Stimulated activated CD8-positive, alpha-beta memory T cell treated with anti-CD3 and anti-CD28 coated beads, Interleukin-2, amount 100 ng/mL, for 1 hour (primary cell): ENCODE measurements at places on chromosomes 16 and 17.

DNA sequence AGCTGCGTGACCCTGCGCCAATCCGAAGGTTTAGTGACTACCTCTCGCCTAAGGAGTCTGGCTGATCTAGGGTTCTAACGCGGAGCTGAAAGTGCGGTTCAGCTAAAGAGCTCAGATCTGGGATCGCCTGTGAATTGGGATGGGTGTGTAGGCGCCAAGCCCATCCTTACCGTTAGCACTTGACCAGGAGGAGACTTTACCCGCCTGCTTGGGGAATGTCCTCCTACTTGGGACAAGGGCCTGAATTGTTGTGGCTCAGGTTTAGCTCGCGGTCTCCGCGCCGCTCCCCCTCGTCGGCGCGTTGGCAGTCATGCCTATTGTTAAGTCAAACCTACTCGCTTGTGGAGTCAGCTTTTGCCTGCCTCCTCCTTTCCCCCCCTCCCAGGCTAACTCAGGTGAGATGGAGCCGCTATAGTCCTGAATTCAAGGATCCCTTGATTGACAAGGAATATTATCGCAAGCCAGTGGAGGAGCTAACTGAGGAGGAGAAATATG, 480 bp downstream of the MRPS7 start:
- DNase-seq: no peak

DNA sequence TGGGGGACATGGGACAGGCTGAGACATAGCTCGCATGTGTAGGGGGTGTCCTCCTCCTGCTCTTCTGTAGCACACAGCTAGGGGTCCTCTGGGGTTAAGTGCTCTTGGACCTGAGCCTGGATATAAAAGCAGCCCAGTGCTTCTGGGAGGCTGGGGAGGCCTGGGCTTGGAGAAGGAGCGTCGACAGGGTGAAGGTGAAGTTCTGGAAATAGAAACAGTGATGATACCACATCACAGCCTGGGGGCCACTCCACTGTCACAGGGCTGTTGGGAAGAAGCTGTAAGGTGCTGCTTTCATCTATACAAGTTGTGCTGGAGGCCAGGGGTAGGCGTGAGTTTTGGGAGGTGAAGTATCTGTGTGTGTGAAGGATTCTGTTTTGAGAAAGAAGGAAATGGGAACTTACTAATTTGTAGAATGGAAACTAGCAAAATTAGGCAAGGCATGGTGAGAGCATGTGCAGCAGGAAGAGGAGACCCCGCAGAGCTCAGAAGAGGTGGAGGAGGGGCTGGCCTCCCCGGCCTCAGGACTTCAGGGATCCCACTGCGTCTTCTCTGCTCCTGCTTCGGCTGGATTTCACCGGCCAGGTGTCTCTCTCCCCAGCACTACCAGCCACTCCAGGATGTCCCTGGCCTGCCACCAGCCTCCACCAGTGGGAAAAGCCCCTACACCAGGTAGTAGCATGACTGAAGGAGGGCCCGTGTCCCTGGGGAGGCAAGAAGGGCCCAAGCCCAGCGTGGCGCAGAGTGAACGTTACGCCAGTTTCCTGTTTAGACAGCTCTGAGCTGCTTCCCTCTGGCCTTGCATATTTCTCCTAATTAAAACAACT, 19.4 kb downstream of the PLCG2 start:
- no peak for DNase-seq

GRCh38 chr17:46045639-46046038, 46.6 kb downstream of the STH start:
- DNase-seq: no peak

DNA sequence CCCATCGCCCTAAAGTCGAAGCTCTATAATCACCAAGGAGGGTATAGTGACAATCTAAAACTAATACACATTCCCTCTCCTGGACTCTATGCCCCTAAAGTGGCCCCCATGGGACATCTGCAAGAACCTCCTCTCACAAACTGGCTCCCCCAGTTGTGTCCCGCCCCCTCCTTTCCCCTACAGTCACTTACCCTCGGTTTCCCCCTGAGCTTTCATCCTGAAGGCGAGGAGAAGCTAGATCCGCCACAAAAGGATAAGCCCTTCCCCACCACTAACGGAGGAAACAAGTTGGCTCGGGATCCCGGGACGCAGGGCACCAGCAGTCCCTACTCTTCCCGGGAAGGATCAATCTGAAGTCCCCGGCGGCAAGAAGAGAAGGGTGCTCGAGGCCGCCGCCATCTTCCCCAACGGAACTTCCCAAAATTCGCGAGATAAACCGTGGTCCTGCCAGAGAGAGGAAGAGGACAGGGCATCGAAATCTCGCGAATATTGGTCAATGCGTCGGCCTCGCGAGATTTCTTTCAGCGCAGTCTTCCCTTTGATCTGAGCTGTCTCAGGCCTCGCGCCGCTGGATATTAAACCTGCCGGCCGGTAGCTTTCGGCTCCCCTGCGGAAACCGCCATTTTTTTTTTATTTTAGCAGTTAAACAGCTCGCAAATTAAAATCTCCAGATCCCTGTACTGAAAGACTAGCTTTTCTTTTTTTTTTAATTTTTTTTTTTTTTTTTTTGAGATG, at the start of gene MED1:
TSS of gene MED1 (minus strand) at position 417 of the 735 bp plus-strand sequence. CDS start at position 216, 201 bp downstream.
- peak; percentile 81 for DNase-seq

DNA sequence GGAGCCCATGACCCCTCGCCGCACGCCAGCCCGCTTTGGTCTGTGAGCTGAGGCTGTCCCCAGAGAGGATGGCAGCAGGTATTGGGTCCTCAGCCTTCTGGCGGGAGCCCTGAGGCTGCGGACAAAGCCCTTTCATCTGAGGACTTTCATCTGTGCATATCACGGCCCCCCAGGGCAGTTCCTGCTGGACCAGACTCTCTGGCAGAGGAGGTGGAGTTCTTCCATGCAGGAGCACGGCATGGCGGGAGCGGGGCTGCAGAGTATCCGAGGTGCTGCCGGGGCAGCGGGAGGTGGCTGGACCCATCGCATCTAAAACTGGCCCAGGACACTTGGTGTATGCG, 18.8 kb downstream of the DHX38 start:
- DNase-seq: no peak

DNA sequence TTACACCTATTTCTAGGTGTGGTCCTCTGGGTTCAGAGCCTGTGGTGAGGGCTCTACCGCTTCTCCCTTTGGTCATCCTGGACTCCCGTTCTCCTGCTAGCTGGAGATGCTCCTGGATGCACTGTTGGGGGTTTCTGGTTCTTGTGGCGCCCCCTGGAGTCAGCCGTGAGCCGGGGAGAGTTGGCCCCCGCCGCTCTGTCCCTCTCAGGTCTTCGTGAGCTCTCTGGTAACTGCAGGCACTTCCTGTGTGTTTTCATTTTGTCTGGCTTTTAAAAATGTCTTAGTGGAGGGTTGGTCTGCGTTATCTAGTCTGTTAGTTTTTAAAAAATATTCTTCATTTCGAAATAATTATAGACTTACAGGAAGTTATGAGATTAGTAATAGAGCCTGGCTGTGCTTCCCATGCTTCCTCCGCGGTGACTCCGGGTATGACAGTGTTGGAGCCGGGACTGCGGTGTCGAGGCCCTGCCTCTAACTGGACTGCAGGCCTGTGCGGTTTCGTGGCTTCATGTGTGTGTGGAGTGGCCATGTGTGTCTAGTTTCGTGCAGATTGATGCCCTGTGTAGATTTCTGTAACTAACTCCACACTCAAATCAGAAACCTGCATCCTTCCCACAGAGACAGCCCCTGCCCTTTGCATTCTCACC, 78.0 kb upstream of the ZNF750 start:
- no peak for DNase-seq

DNA sequence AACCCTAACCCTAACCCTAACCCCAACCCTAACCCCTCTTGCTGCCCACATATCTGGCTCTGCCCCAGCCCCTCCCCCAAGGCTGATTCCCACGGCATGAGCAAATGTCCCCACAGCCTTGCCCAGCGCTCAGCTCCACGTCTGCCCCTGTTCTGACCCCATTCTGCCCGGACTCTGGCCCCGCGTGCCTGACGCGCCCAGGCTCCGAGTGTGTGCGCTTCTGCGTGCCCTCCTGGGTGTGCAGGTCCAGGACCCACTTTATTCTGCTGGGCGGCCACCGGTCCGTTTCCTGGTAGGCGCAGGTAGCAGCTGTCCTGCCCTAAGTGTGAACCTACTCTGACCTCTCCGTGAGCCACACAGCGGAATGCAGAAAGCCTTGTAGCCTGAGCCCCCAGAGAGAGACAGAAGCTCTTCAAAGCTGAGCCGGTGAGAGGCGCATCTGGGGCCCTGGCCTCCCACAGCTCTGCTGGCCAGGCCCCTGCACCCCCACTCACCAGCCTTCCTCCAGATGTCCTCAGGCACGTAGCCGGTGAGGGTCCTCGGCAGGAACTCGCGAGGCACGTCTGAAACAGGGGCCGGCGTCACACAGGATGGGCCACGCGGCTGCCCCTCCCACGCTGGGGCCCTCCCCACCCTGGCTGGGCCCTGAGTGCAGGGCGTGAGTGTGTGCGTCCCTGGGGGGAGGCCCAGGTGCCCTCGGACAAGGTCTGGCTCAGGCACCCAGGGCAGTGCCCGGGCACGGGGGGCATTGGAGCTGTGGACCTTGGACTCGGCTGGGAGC, 14.0 kb upstream of the PABPN1L start:
- no peak for DNase-seq

GRCh38 chr16:57518922-57519321, 17.4 kb downstream of the CCDC102A start:
- no peak for DNase-seq

DNA sequence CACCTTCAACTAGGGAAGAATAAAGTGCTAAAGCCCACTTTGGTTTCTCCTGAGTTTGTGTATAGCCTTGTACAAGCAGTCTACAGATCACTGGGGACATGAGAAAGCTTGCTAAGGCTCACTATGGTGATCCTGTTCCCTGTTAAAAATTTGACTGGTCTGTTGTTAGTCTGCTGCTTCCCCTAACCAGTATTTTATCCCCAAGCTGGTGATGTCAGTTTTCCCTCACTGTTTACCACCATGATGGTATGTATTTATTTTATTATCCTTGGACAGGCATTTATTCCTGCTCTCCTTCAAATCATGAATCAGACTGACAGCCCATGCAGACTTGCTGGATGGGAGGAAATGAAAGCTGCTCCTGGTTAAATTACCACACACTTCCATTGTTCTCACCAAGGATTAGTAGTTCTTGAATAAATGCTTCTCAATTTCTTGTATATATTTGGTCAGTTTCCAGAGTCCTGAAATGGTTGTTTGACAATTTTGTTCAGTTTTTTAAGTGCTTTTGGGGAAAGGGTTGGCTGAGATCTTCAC, 99.6 kb downstream of the CA4 start:
- DNase-seq: no peak

DNA sequence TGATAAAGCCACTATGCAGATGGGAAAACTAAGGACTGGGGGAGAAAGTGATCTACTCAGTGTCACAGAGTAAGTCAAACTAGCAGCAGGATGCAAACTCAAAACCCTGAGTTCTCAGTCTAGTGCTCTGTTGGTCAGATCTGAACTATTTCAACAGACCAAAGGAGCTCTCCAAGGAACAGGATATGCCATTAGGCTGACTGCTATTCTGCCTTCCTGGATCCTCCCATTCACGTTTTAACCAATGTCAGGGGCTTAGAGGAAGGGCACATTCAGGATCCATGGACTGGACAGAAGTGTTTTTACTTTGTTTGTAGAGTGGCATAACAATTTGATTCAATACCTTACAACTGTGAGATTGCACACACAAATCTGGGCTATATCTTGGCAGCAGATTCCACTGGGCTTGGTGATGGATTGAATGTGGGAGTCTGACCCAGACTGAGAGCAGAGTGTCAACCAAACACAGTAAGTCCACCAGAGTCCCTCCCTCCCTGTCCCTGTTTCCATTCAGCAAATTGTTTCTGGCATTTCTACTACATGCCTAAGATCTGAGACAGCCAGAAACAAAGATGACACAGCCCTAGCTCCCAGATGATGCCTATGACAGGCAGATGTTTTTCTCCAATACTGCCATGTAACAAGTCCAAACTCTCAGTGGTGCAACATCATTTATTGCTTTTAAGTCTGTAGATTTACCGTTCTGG, 337.8 kb upstream of the CDH5 start:
- no peak for DNase-seq

DNA sequence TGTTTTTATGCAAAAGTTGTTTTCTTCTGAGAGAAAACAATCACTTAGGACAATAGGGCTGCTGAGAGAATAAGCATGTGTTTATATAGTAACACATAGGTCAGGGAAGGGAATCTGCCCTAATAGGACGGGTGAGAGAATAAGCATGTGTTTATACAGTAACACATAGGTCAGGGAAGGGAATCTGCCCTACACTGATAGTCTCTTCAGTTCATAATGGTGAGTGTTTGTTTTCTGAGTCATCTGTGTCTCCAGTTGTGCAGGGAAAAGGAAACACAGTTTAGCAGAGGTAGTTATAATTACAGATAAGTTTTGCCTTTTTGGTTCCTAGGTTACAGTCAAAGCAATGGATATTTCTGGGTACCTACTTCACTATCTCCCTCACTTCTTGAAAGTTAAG, 252.3 kb upstream of the CA10 start:
- no peak for DNase-seq

GRCh38 chr17:70157151-70157550, 12.2 kb upstream of the KCNJ2 start:
- no peak for DNase-seq

DNA sequence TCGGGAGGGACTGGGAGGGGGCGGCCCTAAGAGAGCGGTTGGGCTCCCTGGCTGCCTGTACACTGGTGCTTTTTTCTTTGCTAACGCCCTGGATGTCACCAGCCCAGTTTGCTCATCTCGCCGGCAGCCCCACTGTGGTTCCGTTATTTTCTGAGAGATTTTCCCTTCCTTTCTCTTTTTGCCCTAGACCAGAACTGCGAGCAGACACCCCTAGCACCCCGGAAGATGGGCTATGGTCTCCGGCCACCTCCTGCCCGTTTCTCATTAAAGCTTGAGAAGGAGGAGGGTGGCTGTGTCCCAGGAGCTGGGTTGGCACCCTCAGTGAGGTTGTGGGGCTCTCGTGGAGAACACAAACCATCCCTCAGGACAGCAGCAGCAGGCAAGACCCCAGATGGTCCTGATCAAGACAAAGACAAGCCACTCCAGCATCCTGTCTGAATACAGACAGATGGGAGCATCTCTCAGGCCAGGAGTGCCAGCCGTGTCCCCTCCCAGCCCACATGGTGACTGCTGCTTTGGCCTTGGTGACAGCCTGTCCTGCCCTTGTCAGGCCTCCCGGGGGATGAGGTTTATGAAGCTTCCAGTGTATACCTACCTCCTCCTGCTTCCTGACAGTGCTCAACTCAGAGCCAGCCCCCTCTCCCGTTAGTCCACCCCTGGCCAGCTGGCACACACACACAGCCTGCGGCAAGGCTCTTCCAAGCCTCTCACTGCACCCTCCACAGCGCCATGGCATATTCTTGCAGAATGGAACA, 77.2 kb downstream of the KCNJ12 start:
- no peak for DNase-seq

GRCh38 chr16:53865494-53865863, 161.5 kb downstream of the FTO start:
- DNase-seq: no peak

- no peak for DNase-seq
Measured at GRCh38 chr17:41505809-41506767, 676 bp upstream of the KRT13 start.

DNA sequence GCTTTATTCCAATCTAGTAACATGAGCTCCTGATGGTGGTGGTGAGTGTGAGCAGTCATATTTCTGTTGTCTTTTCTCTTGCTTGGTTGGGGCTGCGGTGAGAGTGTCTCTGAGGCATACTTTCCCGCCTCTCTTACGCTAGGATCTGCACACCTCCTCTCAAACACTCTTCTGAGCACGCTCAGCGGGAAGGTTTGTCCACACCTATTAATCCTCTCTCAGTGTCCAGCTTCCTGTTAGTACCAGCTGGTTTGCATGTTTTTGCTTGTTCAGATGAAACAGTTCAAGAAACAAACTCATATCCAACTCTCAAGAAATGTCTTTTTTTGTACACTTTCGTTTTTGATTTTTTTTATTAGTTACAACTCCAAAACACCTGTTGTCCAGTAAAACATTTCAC, 89.5 kb downstream of the CCDC182 start:
- no peak for DNase-seq
